Mammary epithelial cell (primary cell): ENCODE measurements at places on chromosomes 2 and 18. TPM values are rescaled to one million over a fixed set of nuclear protein-coding genes. Genes with fewer than 3 reads are reported as not detected.

The SPP2 gene
- polyA plus RNA-seq, result not detected

DNA sequence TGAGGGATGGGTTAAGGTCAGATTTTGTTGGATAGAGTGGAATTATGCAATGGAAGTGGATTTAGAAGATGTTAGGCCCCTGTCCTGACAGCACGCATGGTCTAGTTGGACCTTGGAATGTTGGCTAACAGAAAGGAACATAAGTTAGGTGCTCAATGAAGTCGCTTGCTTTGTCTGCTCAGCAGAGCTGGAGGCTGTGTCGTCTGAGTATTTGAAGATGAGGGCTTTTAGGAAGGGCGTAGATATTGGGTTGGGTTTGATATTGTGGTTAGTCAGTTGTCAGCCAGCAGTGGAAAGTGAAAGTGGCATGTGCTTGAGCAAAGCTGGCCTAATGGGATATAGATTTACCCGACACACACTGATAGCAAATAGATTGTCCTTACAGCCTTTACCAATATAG lies 239.3 kb downstream of the PRKCE start:
- DNase-seq, result no peak

DNA sequence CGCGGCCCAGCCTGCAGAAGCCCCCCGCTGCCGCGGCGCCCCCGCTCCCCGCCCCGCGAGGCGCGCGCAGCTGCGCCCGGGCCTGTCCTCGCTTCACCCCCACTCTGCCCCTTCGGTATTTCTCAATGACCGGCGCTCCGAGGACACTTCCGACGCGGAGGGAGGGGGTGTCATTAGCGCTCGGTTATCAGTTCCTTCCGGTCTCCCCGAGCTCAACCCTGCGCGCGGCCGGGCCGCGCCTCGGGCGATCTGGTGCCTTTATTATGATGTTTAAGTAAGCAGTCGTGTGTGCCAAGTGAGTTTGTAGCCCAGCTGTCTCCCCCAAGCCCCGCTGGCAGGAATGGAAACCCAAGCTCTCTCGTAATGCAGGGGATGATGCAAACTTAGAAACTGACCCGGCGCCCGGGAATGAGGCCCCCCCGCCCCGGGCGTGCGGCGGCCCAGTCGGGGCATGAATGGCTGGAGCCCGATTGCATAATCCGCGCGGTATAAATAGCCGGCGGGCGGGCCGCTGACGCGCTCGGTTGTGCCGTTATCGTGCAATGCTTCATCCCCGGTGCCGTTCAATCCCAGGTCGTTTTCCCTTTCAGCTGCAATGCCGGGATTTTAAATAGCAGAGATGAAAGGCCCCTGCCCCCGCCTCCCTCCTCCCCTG lies 3.9 kb upstream of the SPRED2 start:
- DNase-seq, result peak; percentile 93

DNA sequence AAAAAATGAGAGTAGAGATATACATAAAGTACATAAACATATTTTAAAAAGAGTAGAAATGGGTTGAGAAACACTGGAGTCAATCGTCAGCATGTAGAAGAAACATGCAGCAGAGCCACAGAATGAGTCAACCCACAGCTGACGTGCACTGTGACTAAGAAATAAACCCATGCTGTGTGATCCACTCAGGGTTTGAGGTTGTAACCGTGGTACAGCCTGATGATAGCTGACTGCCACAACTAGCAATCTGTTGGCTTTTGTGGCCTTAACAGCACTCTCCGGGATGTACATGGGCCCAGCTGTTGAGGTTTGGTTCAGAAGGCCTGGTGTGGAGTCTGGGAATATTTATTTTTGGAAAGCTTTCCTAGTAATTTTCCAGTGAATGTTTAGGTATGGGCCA lies 554.4 kb upstream of the MEX3C start:
- DNase-seq, result peak; percentile 43

The SKA1 gene
- 11.2 TPM for polyA plus RNA-seq

DNA sequence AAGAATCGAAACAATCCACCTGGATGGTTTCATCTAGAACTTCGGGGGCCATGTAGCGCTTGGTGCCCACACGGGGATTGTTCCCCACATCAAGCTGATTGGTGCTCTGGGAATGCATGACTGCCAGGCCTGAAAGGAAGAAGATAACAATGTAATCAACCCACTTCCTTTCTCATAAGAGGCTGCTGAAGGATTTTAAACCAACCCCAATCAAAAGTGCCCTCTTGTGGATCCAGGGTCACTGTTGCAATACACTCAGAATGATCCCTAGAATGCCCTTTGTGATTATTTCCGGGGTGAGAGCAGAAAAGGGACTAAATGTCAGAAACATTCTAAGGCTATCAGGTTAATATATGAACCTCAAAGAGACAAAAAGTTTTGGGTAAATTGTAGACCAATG lies 115.2 kb downstream of the ACVR1 start:
- no peak for DNase-seq

DNA sequence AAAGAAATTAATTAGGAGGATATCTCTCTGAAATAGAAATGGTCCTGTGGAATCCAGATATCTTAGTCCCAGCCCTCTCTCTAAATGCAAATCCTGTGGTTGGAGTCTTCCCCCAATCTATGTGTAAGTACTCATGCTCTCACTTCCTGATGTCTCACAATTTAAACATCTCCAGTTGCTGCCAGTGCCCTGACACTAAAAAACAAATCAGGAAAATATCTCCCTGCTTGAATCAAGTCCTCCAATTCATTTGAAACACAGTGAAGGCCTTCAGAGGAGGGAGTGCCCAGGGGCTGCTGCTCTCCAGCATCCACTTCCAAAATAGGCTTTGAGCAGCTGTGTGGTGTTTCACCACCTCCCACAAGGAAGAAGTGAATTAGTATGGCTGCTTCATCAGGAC lies 413.8 kb downstream of the RAD51AP2 start:
- peak; percentile 15 for DNase-seq

DNA sequence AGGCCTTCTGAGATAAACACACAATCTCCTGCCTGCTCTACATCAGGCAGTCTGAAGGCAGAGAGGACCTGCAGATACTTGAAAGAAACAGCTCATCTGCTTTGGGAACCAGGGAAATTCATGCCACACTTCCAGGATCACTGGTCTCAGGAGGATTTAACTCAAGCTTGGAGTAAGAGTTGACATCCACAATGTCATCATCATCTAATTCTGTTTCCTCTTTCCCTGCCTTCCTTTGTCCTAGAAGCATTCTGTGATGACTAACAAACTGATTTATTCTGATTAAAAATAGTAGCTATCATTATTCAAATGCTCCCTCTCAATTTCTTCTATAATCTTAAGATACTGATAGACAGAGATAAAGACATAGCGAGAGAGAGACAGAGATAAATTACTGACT lies 766.8 kb downstream of the BCL11A start:
- no peak for DNase-seq

The UGT1A4 gene
- polyA plus RNA-seq, result not detected

The PROC gene
- polyA plus RNA-seq, result 0.60 TPM

DNA sequence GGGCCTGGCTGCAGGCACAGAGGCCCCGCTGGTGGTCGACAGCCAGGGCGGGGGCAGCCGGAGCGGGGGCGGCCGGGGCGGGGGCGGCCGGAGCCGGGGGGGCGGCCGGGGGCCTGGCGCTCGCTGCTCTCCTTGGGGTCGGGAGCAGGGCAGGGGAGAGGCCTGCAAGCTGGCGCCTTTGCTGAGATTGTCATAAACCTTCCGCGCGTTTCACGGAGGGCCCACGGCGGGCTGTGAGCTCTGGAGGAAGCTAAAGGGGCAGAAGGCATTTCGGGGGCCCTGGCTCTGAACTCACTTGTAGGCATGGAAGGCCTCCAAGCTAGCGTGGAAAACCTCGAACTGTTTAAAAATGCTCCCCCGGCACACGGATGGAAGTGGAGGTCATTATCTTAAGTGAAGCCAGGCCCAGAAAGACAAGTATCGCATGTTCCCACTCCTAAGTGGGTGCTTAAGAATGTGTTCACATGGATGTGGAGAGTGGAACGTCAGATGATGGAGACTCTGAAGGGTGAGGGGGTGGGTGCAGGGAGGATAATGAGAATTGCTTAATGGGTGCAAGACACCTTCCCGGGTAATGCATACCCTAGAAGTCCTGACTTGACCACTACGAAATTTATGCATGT lies 629 bp downstream of the PRELID3A start:
- no peak for DNase-seq
